ENCODE measurements at places on chromosomes 7 and 10.

- no peak for DNase-seq
These were observed 193.3 kb downstream of the ADK start for GRCh38 chr10:74344306-74344705.

DNA sequence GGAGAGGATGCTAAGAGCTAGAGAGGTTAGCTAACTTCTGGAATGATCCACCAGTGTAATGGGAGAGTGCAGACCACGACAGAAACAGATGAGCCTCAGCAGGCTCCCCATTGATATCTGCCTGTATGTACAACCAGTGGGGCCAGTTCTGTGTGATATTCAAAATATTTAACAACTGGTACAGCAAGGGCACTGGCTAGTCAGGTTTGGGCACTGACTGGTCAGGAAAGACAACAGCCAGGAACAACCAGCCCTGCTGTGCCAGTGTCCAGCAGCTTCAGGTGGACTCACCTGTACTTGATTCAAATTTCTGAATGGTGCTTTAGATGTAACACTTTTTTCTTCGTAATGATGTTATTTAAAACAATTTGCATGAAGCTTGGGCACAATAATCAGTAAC lies 5.9 kb upstream of the TRIL start:
- no peak for DNase-seq

- DNase-seq: no peak
These were observed 42.9 kb downstream of the MKI67 start for GRCh38 chr10:128083191-128083895.

- no peak for DNase-seq
These were observed 717.8 kb downstream of the LRMDA start for GRCh38 chr10:76149182-76149581.

DNA sequence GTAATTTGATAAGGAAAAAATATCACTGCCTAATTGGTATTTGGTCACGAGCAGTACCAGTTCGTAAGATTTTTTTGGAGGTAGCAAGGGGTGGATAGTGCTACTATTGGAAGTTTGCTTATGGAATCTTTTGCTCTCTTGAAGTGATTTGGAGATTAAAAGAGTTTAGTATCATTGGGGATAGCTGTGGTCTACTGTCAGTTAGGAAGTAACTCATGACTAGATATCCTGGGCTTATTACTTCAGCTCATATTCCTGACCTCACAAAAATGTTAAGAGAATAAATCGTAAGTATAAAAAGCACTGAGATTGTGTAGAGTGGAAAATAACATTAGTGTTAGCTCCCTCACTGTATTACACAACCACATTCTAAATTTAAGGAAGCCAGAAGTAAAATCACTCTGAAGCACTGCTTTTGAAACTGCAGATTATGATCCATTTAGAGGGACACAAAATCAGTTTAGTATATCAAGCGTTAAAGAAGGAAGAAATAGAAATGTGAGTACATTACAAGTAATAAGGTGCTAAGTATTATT lies 22.6 kb downstream of the SGPL1 start:
- no peak for DNase-seq

- DNase-seq: no peak
These were observed 63.3 kb upstream of the PAPSS2 start for GRCh38 chr10:87596351-87596750.
